ENCODE measurements at places on chromosomes 13 and 19.

GRCh38 chr19:44955505-44956439 lies 592 bp downstream of the CLPTM1 start:
- DNase-seq: peak; percentile 12

GRCh38 chr13:49627831-49628652 lies at the start of gene ARL11:
TSS of gene ARL11 (plus strand) at chr13:49628507. CDS start at chr13:49630448, 1,941 bp downstream.
- DNase-seq: no peak

GRCh38 chr13:35598233-35598632 lies 121.7 kb upstream of the MAB21L1 start:
- no peak for DNase-seq

- DNase-seq: no peak
These were observed 13.2 kb downstream of the GATAD2A start for GRCh38 chr19:19418555-19419260.

DNA sequence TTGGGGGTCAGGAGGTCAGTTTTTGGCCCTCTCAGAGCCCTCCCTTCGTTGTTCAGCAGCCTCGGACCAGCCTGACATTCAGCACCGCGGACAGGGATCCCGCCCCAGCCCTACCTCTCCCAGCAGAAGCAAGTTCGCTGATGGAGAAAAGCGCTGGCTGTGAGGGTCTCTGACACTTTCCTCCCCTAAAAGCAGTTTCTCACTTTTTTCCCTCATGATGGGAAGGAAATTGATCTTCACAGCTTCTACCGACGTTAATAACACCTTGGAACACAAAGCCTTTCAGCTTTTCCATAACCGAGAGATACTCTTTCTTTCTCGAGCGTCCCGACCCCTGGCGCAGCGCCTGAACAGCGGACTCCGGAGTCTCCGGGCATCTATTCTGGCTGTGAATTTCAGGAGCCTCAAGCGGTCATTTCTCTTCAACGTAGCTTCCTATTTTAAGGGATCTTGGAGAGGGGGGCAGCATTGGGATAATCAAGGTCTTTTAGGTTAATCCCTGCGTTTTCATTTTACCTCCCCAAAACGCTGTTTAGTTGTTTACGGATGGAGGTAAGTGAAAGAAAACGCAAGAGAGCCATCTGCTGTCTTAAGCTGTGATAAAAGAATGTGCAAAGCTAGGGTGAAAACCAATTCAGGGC lies 467.2 kb downstream of the ITGBL1 start:
- DNase-seq: no peak

DNA sequence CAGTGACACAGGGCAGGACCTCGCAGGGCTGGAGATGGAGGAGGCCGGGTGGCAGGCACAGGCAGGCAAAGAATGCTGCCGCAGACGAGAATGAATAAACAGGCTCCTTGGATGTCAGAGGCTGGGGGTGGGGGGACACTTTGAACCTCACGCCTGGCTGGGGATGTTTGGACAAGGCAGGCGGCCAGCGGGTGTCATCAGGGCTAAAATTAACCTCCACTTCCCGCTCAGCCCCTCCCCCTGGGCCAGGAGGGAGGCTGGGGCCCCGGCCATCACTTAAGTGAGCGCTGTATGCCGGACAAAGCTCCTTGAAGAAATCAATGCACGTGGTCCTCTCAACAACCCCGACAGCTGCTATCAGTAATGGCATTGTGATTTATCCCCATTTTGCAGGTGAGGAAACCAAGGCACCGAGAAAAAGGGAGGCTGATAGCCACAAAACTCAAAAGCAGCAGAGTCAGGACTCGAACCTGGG lies 10.3 kb upstream of the FUT5 start:
- DNase-seq: no peak

- no peak for DNase-seq
These were observed 915 bp downstream of the SHC2 start for GRCh38 chr19:459724-460511.

GRCh38 chr13:27961227-27962085 lies 7.7 kb downstream of the CDX2 start:
- no peak for DNase-seq

- DNase-seq: no peak
These were observed 91.6 kb downstream of the RGCC start for GRCh38 chr13:41548910-41549309.

- no peak for DNase-seq
These were observed 534 bp upstream of the HPN start for GRCh38 chr19:35040826-35041547.

DNA sequence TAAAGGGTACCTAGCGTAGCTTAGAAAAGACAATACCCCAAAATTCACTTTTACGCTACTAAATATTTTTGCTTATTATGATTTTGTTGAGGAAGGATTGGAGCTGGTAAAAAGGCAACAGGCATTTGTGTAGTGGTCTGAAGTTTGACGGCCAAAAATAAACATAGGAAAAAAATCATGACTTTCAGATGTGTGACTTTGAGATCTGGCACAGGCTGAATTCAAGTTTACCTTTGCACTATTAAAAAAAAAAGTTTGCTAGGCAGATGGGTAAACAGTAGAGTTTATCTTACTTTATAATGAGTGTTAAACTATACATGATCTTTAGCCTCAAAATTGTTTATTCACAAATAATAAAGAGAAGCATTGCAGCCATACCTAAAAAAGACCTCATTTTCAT lies 24.3 kb upstream of the INTS6 start:
- DNase-seq: no peak

DNA sequence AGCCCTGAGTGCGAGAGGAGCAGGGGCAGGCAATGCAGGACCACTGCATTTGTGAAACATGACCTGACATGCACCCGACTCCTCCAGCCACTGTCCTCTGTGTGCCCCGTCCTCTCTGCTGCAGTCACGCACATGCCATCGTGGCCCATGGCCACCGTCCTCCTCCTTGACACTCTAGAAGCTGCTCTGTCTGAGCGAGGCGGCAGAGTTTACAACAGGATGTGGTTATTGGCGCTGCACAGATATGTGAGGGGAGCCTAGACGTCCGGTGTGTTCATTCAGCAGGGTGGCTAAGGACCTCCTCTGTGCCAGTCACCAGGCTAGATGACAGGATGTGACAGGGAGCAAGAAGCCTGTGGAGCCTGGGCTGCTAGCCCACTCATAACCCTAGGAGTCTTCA lies 277.8 kb downstream of the FOXO1 start:
- DNase-seq: no peak

- peak; percentile 30 for DNase-seq
These were observed 60.4 kb downstream of the KCNRG start for GRCh38 chr13:50075619-50076097.

GRCh38 chr19:36225219-36225892 lies 10.4 kb downstream of the ZNF146 start:
- DNase-seq: no peak

- no peak for DNase-seq
These were observed 7.8 kb downstream of the ZBTB7A start for GRCh38 chr19:4058693-4059452.

DNA sequence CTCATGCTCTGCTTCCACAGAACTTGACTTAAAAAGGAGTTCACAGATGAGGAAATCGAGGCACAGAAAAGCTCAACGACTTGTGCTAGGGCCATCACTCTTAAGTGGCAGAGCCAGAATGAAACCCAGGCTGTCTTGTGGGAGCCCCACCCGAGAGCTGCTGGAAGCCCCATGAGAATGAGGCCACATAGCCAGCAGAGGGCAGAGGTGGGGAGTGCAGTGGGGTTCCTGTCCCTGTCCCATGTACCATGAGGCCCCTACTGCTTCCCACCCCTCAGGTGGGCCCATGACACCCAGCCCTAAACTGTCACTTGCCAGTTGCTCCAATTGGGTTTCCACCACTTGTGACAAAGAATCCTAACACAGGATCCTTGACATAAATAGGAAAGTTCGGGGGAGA lies 175.9 kb downstream of the IRS2 start:
- peak; percentile 25 for DNase-seq

DNA sequence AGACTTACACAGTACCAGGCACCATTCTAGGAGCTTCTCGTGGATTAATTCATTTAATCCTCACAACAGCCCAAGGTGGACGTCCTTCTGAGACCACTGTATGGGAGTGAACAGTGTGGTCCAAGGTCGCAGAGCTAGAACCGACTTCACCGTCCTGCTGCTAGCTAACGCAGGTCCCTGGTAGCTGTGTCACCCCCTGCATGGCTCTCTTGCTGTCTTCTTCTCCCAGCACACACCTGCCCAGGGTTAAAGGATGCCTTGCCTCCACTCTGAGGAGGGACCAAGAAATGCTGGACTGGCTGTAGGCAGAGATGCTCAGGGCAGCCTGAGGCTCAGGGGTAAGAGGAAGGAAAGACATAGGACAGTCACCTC lies 3.0 kb downstream of the AKT2 start:
- no peak for DNase-seq

DNA sequence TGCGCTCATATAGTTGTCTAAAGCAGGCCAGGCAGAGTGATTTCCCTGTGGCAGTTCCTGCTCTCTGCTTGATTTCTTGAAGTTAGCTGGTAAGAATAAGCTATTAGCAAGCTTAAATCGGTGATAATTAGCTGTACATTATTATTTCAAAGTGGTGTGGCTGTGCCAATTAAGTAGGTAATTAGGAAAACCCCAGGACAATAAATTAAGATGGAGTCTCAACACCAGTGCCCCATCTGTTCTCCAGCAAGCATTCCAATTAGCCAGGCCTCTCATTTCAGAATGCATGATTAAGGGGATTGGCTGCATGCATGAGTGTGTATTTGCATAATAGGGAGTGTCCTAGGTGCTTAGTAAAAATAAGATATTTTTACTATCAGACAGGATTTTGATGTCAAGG lies 342.3 kb downstream of the GPC5 start:
- DNase-seq: no peak

GRCh38 chr19:15479391-15480345 lies at the start of gene PGLYRP2:
TSS of gene PGLYRP2 (minus strand) at chr19:15479501. CDS start at chr19:15479371, 130 bp downstream.
- DNase-seq: no peak

- DNase-seq: no peak
These were observed 259.9 kb downstream of the TBC1D4 start for GRCh38 chr13:75222031-75222430.

GRCh38 chr13:42876887-42877545 lies 95.6 kb downstream of the FAM216B start:
- no peak for DNase-seq

GRCh38 chr13:50277906-50278305 lies 262.7 kb downstream of the KCNRG start:
- no peak for DNase-seq

DNA sequence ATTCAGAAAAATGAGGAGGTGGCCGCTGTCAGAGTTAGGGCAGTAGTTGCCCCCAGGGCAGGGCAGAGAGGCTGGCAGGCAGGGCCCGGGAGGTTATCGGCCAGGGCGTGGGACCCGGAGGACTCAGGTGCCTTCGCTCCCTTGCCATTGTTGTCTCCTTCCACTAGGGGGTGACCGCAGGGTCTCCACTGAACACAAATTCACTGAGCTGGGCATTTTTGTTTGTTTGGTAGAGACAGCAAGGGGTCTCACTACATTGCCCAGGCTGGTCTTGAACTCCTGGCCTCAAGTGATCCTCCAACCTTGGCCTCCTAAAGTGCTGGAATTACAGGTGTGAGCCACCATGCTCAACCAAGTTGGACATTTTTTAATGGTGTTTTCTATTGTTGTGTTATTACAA lies 25.1 kb downstream of the CARS2 start:
- peak; percentile 22 for DNase-seq

DNA sequence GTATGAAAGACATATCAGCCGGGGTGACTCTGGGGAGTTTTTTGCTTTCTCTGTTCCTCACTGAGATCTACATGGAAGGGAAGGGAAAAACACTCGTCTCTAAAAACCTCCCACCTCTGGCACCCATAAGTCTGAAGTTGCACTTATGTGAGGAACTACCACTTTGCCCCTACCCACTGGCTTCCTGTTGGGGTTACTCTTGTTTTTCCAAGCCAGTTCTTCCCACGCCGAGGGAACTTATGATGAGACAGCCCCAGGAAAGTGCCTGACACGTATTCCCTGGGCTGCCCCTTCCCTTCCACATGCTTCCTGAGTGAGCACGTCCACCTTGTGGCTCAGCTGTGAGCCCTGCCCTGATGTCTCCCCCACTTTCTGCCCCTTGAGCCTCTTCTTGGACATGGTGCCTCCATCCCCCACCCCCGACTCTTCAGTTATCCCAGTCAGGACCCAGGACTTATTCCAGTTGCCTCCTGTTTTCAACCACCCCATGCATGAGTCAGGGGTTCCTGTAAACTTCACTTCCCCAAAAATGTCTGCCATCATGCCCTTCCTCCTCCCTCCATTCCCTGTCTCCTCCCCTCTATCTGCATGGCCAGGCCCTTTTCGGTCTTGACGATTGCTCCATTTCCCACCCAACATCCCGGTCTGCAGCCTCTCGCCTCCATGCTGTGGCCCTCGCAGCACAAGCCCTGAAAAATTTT lies 5.1 kb upstream of the SIGLEC7 start:
- DNase-seq: no peak

DNA sequence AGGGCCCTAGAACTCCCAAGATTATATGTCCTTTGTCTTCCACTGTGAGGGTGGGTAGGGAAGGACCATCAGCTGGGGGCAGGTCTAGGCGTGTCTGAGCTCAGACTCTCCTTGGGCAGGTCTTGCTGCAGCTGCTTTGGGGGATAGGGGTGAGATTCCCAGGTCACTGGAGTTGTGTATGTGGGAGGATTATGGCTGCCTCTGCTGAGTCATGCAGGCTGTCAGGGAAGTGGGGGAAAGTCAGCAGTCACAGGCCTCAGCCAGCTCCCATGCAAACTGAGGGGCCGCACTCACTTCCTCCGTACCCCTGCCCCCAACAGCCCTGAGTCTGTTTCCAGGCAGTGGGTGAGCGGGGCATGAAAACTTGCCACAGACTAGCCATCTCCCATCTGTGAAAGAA lies 600.8 kb downstream of the DIAPH3 start:
- DNase-seq: no peak

GRCh38 chr19:54123682-54124081 lies 8.1 kb downstream of the PRPF31 start:
- DNase-seq: no peak

GRCh38 chr13:39876258-39876657 lies 220.8 kb downstream of the COG6 start:
- DNase-seq: no peak

- DNase-seq: no peak
These were observed 29.5 kb upstream of the RBM26 start for GRCh38 chr13:79435561-79435990.

- DNase-seq: no peak
These were observed 7.5 kb upstream of the CTXN1 start for GRCh38 chr19:7933411-7933810.

DNA sequence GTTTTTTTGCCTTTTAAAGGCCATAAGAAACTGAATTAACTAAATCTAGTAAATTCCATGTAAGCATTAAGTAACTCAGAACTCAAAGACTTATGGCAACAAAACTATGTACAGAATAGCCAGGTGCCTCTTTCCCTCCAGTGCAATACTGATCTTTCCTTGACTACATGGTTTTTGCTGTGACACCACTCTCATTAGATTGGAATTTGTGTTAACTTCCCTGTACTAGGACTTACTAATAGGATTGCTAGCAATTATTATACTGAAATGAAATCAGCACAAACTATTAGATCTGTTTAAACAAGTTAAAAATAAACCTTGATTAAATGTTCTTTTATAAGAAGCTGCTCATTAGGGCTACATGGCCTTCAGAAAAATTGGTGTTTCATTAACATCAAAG lies 96.3 kb downstream of the DACH1 start:
- no peak for DNase-seq

- DNase-seq: no peak
These were observed 11.0 kb upstream of the ACOD1 start for GRCh38 chr13:76937281-76937820.

Data from hematopoietic multipotent progenitor cell treated with erythropoietin and hydrocortisone succinate and interleukin-3 and kit ligand, for 15 days (in vitro differentiated cells).